NCI-H446 treated with DMSO at 0.1 percent for 48 hours (cell line): ENCODE measurements at places on chromosomes 13 and 19.

GRCh38 chr13:73325723-73326558 is 267.1 kb downstream of the KLF5 start:
- DNase-seq: no peak

GRCh38 chr13:60075850-60076249 is 87.9 kb downstream of the DIAPH3 start:
- no peak for DNase-seq

- DNase-seq: no peak
Observed at GRCh38 chr13:30257468-30258099, 49.8 kb downstream of the KATNAL1 start.

- DNase-seq: peak; percentile 62
Observed at GRCh38 chr13:43363156-43363953, 340.0 kb downstream of the DNAJC15 start.

GRCh38 chr19:44653977-44654774 is 10.5 kb downstream of the PVR start:
- DNase-seq: no peak
